ENCODE measurements at places on chromosomes 11 and 22.

DNA sequence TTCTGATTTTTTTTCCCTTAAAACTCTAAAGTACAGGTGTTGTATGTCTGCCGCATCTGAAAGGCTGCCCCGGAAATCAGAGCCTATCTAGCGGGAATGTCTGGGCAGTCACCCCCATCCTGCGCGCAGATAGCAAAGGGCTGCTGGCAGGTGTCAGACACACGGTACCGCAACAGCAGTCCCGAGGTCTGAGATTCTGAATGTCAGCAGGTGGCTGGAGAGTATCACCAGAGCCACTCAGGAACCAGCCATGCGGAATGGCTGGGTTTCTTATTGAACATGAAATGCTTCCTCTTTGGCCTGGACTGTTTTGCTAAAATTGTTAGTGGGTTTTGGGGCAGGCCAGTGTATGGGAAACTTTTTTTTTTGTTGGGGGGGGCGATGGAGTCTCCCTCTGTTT lies 53.3 kb downstream of the CERK start:
- no peak for DNase-seq

- no peak for DNase-seq
These were observed 338.7 kb downstream of the GUCY1A2 start for GRCh38 chr11:106679581-106679980.

GRCh38 chr11:134460881-134461280 lies 48.8 kb upstream of the B3GAT1 start:
- no peak for DNase-seq

- DNase-seq = no peak
These were observed 18.5 kb downstream of the BLID start for GRCh38 chr11:122097419-122098001.

DNA sequence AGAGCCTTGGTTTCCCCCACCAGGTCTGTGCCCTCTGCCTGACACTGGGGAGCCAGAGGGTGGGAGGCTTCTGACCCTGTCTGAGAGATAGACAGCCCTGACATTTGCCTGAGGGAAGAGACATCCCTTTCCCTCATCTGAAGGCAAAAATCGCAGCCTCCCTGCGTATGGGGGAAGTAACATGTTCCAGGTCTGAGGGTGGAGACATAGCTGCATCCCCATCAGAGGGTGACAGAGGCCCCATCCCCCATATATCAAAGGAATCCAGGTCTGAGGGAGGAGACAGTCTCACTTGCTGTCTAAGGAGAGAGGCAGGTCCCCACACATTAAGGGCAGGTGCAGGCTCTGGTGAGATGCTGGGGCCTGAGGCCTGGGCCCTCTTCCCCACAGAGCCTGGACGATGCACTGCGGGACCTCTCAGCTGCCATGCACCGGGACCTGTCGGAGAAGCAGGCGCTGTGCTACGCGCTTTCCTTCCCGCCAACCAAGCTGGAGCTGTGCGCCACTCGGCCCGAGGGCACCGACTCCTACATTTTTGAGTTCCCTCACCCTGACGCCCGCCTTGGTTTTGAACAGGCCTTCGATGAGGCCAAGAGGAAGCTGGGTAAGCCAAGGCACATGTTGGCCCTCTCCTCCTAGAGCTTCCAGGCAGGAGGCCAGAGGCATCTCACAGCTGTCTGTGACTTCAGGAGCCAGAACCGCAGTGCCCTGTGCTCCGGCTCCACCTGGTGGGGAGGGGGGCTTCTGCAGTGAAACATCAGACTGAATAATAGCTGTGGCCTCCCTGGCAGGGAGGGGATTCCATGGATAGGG lies 16.1 kb upstream of the RELT start:
- DNase-seq = no peak

GRCh38 chr11:113473983-113474361 lies 1.2 kb downstream of the DRD2 start:
- DNase-seq = no peak

- DNase-seq = peak; percentile 8
These were observed 21.3 kb upstream of the NELL1 start for GRCh38 chr11:20647976-20648565.

DNA sequence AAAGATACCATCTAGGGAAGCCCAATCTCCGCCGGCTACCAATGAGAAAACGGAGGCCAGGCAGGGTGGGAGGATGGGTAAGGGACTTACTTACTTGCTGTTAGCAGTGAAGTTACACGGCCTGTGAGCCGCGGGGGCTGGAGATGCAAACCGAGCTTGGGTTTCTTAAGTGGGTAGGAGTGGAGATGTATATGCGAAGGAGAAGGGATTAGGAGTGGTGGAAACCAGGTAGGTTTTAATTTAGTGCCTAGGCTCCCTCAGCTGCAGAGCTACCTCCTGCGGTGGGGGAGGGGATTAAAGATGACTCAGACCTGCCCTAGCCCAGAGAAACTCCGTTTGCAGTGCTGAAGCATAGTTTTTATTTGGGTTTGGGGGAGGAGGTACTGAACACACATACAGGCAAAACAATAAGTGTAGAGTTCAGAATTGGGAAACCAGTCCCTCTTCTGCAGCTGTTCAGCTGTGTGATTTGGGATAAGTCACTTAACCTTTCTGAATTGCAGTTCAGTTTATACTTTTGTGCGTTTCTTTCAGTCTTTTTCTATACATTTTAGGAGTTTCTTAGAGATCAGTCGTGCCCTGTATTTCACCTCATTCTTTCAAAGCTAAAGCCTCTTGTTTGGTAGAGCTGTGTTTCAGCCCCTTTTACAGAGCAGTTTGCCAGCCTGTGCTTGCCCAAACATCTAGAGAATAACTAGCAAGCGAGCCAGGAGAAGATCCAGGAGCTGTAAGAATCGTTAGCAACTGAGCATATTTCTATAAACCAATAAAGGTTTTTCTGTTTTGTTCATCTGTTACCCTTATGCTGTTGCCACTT lies 596 bp upstream of the TNRC6B start:
- DNase-seq = no peak

DNA sequence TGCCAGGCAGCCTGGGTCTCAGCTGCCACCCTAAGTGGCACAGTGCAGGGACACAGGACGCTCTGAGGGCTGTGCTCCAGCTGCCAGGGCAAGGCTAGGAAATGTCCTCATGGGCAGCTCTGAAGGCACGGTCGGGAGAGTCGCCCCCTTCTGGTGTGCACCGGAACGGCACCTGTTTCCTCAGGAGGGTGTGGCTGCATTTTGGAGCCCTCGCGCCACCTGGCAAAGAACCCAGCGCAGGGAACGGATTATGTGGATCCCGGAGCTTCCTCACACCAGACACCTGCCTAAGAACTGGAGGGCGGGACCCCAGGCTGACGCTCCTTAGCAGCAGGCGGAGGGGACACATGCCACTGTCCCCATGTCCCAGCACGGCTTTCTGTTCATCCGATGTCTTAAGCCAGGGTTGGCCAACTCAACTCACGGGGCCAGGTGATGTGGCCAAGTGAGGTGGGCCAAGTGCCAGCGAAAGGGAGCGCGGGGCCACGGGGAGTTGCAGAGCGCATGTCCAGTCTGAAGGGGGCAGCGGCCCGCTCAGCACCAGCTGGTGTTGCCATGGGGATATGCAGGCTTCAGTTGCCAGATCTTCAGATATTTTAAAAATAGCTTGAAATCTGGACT lies 5.1 kb upstream of the SLC22A8 start:
- DNase-seq = no peak

- DNase-seq = no peak
These were observed 390.5 kb downstream of the TMEM135 start for GRCh38 chr11:87428266-87428665.

GRCh38 chr11:133041928-133042882 lies 490.1 kb downstream of the OPCML start:
- no peak for DNase-seq

DNA sequence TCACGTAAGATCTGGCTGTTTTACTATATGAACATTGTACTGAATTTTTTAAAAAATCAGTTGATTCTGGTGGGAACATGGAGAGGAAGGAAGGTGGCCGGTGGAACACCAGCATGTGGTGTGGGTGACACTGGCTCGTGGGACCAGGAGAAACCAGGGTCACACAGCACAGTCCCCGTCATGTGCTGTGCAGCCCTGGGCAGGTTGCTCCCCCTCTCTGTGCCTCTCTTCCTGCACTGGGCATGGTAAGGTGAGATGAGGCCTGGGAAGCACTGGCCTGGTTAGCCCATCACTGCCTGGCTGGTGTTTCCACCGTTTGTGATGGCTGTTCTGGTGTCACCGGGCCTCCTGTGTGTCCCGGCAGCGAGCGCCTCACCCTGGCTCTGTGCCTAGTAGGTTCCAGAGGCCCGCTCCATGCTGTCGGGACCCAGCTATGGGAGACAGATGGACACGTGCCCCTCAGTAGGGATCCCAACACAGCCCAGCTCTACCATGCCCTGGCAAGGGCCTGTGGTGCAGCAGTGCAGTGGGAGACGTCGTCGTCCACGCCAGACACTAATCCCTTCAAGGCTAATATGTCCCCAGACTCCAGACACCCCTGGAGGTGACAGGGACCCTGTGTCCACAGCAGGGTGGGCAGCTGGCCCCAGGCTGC lies 88.2 kb upstream of the LINC01488 start:
- no peak for DNase-seq

GRCh38 chr11:131463162-131463561 lies 92.7 kb downstream of the NTM start:
- no peak for DNase-seq

- DNase-seq = no peak
These were observed 137.9 kb downstream of the CTTN start for GRCh38 chr11:70536051-70536877.

DNA sequence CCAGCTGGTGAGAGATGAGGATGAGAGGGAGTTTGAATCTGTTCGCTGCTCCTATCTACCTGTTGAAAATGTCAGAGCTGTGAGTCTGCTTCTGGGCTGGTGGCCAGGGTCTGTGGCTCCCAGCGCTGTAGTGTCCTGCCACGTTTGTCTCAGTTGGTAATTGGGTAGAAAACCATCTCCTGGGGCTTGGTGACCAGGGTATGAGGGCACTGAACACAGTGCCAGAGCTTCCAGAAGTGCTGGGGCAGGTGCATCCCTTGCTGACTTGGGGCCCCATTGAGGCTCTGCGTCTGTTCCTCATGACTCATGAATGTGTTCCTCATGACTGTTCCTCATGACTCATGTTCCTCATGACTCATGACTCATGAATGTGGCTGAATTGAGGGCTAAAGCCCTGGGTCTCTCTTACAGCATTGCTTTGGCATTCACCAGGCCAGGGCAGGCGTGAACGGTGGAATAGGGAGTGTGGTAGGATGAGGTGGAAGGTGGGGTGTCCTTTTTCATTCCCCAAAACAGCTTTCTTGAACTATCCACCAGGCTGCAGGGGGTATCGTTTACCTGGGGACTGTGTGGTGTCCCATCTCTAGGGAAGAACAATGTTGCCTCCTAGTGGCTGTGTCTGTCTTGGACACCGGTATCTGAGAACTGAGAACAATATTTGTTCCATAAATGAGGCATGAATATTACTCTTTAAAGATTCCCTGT lies 139.5 kb downstream of the COMMD9 start:
- DNase-seq = peak; percentile 86

GRCh38 chr22:40709752-40710413 lies 30.6 kb downstream of the MCHR1 start:
- no peak for DNase-seq

- peak; percentile 92 for DNase-seq
These were observed 68.1 kb downstream of the CSTPP1 start for GRCh38 chr11:47004595-47005033.

DNA sequence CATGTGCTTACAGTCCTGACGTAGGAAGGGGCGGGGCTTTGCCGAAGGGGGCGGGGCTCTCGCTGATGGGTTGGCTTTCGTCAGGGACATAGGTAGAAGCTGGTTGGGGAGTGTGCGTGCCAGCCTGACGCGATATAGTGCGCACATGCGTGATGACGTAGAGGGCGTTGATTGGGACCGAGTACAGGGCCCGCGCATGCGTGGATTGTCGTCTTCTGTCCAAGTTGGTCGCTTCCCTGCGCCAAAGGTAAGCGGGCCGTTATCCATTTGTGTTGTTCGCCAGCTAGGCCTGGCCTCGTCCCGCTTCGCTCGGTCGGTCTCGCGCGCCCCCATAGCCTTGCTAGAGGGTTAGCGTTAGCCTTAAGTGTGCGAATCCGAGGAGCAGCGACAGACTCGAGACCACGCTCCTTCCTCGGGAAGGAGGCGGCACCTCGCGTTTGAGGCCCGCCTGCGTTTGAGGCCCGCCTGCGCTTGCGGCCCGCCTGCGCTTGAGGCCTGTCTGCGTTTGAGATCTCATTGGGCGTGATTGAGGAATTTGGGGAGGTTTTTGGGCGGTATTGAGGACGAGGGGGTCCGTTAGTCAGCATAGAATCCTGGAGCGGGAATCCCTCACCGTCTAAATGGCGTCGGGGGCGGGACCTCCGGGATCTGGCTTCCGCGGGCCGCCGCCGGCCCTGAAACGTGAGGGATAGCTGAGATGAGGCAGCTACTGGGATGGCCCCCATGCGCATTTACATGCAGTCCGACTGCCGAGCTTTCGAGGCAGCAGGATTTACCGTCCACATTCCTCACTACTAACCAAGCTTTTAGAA lies at the start of gene XRCC6:
XRCC6 (plus strand) TSS at position 197 of the 812 bp plus-strand sequence. CDS start 710 bp downstream, outside the sequence.
- DNase-seq = peak; percentile 99

DNA sequence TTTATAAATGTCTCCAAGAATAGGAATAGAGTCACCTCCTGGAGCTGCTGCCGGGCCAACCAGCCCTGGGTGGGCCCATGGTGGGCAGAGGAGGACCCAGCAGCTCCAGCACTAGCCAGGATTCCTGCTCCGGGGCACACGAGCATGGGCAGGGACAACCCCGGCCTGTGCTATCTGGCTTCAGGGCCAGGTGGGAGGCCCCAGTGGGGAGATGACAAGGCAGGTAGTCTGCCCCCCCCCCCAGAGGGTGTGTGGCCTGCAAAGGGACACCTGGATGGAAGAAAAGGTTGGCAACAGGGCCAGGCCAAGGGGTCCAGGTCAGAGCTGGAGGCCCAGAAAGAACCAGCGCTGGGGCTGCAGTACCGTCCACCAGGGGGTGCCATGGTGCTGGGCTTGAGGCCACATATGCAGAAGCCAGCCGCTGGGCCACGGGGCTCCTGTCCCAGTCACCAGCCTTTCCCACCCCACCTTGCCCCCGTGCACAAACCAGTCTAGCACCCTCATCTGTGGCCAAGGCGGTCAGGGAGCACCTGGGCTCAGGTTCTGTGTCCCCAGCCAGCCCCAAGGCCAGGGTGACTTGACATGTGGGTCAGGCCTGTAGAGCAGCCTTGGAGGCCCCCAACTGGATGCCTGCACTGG lies 3.4 kb downstream of the TSPAN32 start:
- DNase-seq = peak; percentile 20

- no peak for DNase-seq
These were observed 16.6 kb upstream of the AMPD3 start for GRCh38 chr11:10438458-10438857.

DNA sequence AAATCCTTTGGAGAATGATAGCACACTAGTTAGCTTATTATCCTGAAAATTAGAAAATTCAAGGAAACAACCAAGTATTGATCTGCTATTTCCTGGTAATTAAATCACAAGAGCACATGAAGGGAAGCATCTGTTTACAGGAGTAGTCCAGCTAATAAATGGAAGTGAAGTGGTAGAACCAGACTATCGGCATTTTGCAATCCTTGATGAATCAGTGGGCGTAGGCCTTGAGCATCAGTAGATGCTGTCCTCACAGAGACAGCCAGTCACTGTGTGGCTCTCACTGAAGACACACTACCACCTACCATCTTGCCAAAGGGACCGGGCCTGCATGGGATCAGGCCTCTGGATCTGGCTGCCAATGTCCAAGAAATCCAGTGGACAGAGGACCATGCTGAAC lies 69.8 kb downstream of the FBLN1 start:
- no peak for DNase-seq

Measured in AG09309 (cell line).